ENCODE measurements at places on chromosomes 3 and 15.

DNA sequence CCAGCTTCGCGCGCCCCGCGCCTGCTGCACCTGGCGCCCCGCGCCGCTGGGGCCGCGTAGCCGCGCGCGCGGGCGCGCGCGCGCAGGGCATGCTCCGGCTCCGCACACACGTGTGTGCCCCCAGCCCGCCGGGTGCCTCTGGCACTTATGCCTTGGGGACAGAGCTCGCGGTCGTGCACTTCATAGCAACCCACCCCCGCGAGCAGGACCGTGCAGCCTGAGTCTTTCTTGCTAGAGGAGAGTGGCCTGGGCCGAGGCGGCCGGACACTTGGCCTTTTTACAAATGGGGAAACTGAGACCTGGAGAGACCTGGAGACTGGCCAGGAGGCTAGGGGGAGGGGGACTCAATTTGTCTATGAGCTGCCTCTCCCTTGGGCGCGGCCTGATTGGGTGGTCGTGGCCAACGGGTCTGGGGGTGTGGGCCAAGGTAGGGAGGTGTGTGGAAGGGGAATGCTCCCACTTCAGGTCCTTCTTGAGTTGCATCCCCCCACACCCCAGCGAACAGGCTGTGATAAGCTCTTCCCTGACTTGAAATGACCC is 562 bp downstream of the NBEAL2 start:
- no peak for DNase-seq

- no peak for DNase-seq
These were observed 60.8 kb upstream of the TMC3 start for GRCh38 chr15:81434851-81435250.

GRCh38 chr15:34122771-34123183 is 20.9 kb downstream of the PGBD4 start:
- peak; percentile 64 for DNase-seq

- DNase-seq = no peak
These were observed 287.6 kb downstream of the DIPK2A start for GRCh38 chr3:144259267-144259666.

GRCh38 chr3:105174017-105174615 is 192.6 kb upstream of the ALCAM start:
- no peak for DNase-seq

GRCh38 chr3:106256249-106256957 is 387.6 kb upstream of the CBLB start:
- DNase-seq = no peak

DNA sequence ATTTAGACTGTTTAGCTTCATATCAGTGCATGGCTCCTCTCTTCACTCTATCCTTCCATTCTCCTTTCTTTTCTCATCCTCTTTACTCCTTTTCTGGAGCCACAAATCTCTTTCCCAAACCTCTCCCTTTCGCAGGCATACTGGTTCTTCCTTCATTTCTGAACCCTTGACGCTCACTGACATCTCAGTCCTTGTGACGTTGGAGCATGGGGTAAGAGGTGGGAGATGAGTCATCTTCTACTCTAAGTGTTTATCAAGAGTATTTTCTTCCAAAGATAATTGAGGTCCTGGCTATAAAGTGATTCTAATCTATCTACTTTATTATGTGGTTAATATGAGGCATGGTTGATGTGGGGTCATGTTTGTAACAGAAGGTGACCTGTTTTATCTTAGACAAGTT is 414.2 kb downstream of the AGBL1 start:
- no peak for DNase-seq

DNA sequence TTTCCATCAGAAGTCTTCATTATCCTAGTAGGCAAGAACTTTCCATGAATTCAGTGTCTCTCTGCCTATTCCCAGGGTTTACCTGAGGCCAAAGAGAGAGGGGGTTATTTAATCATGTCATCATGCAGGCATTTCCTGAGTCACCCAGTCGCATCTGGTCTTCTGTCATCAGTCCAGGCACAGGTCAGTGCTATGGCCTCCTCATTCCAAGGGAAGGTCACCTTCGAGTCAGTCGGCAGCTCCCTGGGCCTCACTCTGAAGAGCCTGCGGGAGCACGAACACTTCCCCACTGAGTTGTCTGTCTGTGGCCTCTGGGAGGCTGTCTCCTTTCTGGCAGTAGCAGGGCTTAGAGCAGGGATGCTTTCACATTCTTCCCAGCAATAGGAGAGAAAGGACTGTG is 26.2 kb upstream of the LRTM1 start:
- peak; percentile 47 for DNase-seq

- DNase-seq = peak; percentile 85
These were observed 593.4 kb upstream of the TGFBR2 start for GRCh38 chr3:30012941-30013543.

GRCh38 chr3:58979840-58980239 is 70.0 kb downstream of the CFAP20DC start:
- DNase-seq = no peak

DNA sequence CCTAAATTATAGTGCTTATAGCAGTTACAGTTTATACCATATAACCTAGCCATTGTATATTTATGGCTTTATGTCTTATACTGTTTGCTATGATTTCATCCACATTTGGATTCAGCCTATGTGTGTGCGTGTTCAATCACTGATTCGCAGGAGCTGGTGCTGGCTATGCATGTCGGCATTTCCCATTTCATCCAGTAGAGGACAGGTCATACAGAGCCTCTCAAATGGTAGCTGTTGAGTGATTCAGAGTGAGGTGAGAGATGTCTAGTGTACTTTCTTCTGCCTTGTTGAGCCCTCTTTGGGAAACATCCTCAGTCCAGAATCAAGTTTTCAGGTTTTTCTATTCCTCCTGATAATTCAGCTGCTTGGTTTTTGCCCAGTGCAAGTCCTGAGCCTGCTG is 76.1 kb downstream of the FRMD4B start:
- peak; percentile 52 for DNase-seq

GRCh38 chr15:77030928-77031375 is 36.0 kb downstream of the PSTPIP1 start:
- no peak for DNase-seq

GRCh38 chr15:89845305-89845893 is 30.7 kb upstream of the ANPEP start:
- DNase-seq = peak; percentile 92

DNA sequence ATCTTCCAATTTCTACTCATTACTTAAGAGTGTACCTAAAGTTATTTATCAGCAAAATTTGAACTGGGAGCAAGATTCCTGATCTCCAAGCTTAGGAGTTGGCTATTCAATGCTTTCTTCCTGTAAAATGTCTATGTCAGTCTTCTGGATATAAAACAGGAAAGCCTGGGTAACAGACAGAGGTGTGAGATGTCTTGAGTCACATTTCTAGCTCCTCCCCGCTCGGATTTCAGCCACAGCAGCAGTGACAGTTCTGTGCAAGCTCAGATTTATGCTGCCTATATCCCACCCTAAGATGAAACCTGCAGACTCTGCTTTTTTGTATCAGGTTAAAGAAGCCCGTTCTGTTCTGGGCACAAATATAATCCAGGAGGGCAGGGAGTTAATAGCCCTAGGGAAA is 2.1 kb upstream of the ARMC8 start:
- no peak for DNase-seq

DNA sequence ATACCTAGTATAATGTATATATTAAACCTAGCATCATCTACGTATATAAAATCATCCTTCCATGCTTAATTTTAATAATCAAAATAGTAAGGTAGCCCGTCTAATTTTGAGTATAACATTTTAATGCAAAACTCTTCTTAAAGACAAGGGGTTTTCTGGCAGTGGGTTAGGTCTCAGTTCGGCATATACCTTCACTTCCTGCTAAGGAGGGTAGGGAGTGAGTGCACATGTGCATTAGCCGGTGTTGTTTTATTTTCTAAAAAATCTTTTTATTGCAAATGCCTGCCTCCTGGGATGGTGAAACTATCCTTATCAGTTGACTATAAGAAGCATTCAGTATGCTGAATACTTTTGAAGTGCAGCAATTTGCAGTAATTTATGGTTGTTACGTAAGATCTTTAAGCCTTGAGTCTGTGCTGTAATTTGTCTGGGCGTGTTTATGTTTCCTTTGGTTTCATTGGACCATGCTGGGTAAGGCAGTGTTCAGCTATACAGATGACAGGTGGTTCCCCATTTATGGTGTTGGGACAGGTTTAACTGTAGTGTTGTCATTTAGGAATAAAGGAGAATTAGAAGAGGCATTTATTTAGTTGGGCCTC is 11.7 kb downstream of the ARHGEF26 start:
- peak; percentile 22 for DNase-seq

DNA sequence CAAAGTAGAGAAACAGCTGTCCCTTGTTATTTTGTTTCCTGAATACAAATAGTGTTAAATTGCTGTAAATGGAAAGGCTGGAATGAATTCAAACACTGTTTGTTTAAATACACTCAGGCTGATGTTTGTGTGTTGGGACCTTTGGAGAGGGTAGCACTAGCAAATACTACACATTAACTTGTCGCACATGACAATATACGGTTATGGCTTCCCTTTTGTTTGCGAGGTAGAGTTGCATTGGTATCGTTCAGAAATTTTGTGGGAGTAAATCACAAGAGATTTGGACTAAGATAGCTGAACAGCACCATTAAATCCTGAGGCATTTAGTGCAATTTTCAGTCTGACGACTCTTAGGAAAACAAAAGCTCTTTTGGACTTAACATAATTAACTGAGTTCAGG is 213.0 kb upstream of the ROBO2 start:
- no peak for DNase-seq

DNA sequence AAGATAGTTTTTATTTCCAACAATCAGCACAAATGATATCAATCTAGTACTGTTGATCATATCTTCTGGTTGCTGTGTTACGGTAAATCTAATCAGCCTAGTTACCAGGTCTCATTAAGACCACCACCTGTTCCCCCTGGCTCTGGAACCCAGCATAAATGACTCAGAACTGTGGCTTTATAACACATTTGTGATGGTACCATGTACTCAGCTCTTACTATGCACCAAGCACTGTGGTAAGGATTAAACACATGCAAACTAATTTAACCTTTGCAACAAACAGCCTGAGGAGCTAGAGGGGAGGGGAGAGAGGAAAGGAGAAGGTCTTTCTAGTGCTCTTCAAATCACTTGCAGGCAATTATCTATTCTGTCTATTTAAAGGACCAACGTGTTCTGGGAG is 173.9 kb upstream of the LMCD1 start:
- DNase-seq = no peak

DNA sequence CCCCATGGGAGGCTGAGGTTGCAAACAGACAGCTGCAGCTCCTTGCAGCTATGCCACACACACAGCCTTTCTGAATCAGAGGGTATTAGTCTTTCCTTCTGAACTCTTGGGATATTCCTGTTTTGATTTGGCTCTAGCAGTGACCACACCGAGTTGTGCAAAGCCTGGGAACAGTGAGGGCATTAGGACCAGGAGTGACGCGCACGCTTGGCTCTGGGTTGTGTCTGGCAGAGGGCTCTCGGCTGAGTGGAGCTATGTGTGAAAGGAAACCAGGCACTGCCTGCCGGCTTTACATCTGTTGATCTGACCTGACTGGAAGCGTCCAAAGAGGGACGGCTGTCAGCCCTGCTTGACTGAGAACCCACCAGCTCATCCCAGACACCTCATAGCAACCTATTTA is at the start of gene GALNT15:
Gene GALNT15, plus strand, starts transcription at position 292 of the 400 bp plus-strand sequence. CDS start 472 bp downstream, outside the sequence.
- DNase-seq = peak; percentile 98

DNA sequence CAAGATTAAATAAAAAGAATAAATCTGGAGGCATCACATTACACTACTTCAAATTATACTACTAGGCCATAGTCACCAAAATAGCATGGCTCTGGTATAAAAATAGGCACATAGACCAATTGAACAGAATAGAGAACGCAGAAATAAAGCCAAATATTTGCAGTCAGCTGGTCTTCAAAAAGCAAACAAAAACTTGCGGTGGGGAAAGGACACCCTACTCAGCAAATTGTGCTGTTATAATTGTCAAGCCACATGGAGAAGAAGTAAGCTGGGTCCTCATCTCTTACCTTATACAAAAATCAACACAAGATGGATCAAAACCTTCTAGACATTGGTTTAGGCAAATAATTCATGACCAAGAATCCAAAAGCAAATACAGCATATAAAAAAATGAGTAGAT is 259.2 kb upstream of the SLITRK3 start:
- no peak for DNase-seq

- no peak for DNase-seq
These were observed 241.1 kb downstream of the RYR3 start for GRCh38 chr15:33551860-33552259.

All from fibroblast of the aortic adventitia (primary cell).